ENCODE measurements at places on chromosomes 11 and 22.

GRCh38 chr11:44246726-44247125 lies 63.2 kb downstream of the ALX4 start:
- DNase-seq, result no peak

DNA sequence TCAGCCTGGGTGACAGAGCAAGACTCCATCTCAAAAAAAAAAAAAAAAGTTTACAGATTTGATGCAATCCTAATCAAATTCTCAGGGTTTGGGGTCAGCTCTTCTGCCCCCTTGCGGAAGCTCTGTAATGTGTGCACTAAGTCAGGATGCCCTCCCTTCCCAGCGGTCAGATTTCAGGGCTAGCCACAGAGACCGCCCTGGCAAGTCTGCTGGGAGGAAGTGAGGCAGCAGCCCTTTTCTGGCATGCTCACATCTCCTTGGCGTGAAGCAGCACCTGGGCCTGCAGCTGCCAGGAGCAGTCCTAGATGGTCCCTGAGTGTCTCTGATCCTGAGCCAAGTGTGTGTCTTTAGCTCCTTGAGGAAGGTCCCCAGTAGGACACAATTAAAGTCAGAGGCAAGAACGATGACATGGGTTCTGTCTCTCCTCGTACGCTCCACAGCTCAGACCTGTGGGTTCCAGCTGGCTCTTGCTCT lies 10.9 kb upstream of the APOBEC3C start:
- peak; percentile 50 for DNase-seq

- DNase-seq, result peak; percentile 82
Observed at GRCh38 chr11:133956650-133957633, at the start of gene IGSF9B. Gene IGSF9B (minus strand): TSS chr11:133956968. CDS start chr11:133956754, 214 bp downstream.

DNA sequence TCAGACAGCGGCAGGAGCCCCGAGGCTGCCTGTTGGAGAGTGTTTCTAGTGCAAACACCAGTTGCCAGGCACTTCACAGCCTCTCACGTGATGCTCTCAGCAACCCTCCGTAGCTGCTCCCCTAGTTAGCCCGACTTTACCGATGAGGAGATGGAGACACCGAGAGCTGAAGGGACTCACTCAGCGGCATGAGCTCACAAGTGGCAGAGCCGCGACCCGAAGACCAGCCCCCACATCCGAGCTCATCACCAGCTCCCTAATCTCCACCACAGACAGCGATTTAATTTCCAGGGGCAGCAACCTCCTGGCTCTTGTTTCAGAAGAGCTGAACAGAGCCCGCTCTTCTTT lies 28.7 kb upstream of the RTL6 start:
- DNase-seq, result no peak

GRCh38 chr11:68927280-68928135 lies 23.8 kb downstream of the IGHMBP2 start:
- no peak for DNase-seq

- DNase-seq, result no peak
Observed at GRCh38 chr22:47291565-47292495, 529.4 kb downstream of the TBC1D22A start.

GRCh38 chr11:74024261-74025029 lies 15.6 kb upstream of the UCP3 start:
- no peak for DNase-seq

All from stimulated activated CD4-positive, alpha-beta T cell treated with anti-CD3 and anti-CD28 coated beads, TNF-alpha, amount 100 ng/mL, for 4 hours (primary cell).